ENCODE measurements at places on chromosomes 7 and 10.

DNA sequence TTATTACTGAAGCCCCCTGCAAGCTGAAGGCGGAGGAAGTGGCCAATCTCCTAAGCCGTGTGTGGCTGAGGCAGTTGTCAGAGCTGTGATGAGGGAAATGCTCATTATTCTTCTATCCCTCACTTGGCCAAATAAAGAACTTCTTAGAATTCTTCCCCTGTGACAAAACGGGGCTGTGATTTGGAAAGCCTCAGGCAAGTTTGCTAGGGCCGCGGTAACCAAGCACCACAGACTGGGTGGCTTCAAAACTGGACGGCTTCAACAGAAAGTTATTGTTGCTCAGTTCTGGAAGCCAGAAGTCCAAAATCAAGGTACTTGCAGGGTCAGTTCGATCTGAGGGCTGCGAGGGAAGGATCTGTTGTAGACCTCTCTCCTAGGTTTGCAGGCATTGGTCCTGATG, 72.3 kb upstream of the STEAP1B start:
- DNase-seq, result no peak

DNA sequence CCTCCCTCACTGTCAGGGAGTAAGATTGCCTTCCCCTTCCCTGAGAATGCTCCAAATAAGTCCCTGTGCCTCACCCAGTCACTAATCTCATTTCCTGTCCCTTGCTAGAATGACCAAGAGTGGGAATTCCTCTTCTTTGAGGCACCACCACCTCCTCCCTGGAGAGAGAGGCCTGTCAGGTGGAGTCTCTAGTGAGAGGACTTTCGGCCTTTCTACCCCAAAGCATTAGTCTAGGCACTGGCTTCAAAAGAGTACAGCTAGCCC, 145.0 kb downstream of the PTPN20 start:
- DNase-seq, result no peak

GRCh38 chr7:45939574-45939973, 18.5 kb upstream of the IGFBP3 start:
- no peak for DNase-seq

GRCh38 chr10:124127965-124128810, 34.8 kb upstream of the CHST15 start:
- no peak for DNase-seq

GRCh38 chr10:11058965-11059364, 41.3 kb downstream of the CELF2 start:
- DNase-seq, result no peak

DNA sequence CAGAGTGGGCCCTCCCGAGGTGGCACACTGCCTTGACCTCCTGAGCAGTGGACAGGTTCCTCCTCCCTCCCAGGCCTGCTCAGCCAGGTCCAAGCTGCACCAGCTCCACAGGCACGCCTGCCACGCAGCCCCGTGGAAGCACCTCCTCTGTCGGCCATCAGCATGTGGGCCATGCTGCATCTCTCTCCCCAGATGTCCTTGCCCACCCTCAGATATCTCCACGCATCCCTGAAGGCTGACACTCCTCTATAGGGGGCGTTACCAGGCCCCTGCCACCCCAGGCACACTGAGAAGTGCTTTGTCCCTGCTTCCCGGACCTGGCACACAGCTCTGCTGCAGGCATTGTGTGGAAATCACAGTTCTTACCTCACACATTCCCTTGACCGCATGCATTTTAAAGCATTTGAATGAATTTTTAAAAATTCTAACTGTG, 598.5 kb downstream of the SDK1 start:
- no peak for DNase-seq

- DNase-seq, result no peak
Measured at GRCh38 chr10:96794836-96795733, 37.0 kb upstream of the LCOR start.

DNA sequence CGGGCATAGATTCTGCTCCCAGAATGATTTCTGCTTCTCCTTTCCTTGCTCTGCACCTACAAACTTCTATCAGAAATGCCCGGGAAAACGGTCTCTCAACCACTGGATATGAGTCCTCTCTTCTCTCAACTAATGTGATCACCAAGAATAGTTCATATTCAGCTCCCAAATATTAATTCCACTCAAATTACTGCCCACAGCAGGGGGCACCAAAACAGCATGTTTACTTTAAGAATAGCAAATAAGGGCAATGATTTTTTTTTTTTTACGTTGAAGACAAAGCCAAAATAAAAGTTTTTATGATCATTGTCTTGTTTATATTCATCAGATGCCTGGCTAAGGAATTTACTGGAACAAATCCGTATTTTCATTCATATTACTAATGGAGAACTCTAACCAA, 94.9 kb upstream of the PRSS1 start:
- no peak for DNase-seq

DNA sequence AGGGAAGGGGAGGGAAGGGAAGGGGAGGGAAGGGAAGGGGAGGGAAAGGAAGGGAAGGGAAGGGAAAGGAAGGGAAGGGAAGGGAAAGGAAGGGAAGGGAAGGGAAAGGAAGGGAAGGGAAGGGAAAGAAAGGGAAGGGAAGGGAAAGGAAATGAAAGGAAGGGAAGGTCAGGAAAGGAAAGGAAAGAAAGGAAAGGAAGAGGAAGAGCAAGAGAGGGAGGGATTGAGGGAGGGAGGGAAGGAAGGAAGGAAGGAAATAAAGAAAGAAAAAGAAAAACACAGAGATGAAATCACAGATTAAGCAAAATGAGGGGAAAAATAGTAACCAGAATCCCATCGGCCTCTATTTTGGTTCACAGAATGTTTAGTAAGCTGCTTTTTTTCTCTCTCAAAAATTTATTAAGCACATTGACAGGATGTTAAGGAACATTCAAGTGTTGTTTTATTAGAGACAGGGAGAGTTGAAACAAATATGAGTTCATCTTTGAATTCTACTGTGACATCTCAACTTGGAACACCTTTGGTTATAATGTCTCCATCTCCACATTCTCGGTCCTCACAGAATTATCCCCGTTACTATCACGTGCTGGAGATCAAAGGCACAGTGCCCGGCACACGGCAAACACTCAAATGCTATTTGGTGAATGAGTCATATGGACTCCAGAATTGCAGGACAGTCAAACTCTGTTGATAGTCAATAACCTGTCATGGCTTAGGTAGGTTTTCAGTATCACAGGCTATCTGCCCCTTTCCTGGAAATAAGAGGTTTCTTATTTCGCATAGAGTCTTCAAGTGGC, 52.4 kb downstream of the ABCB1 start:
- no peak for DNase-seq

DNA sequence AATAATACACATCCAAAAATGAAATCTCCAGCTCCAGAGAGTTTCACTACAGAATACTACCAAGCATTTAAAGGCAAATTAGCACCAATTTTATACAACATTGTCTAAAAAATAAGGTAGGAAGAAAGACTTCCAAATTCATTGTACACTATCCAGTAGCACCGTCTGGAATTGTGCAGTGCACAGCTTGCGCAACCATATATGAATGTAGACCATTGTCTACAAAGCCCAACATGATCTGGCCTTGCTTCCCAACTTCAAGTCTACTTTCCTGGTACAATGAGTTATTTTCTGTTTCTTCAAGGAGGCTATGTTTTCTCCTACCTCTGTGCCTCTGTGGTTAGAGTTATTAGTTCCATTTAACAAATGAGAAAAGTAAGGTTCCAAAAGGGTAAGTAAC, 115.4 kb upstream of the FOXK1 start:
- DNase-seq, result no peak

DNA sequence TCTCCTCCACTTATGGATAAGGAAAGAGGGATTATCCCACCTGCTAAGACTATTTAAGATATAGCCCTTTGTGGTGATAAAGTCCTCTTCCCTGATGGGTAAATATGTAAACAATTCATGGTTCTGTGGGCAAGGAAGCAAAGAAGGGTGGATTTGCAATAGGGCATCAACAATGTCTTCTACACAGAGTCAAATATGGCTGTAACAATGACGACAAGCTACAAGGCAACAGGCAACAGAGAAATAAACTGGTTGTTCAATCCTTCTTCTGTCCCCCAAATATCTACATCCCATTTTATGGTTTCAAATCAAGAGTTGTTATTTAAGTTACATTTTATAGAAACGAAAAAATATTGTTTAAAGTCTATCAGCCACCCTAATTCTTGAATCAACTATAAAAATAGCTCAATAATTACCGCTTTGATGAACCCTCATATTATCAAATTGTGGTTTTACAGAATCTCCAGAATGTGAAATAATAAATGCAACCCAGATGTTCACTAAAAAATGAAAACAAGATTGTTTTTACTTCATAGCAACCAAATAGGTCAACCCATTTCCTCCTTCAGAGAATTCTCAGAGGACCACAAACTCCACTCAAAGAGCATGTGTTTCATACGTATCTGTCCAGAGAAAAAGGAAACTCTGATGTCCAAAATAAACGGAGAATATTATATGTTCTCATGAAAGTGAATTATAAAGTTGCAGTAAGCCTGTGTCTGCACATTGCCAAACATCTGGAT, 13.8 kb downstream of the CYTH3 start:
- DNase-seq, result no peak

DNA sequence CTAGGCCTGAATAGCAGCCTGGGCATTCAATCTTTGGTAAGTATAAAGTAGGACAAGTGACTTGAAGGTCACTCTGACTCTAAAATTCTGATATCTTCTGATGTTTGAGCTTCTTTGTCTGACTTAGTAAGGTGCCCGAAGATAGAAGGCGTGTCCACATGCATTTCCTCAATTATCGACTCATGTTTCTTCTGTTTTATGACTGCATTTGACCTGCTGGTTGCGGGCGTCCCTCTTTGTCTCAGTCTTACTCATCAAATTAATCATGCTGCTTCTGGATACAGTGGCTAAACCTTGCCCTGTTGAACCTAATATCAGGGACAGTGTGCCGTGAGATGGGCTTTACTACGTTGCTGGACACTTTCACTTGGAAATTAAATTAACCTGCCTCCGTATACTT, 534.1 kb downstream of the SDK1 start:
- DNase-seq, result no peak

DNA sequence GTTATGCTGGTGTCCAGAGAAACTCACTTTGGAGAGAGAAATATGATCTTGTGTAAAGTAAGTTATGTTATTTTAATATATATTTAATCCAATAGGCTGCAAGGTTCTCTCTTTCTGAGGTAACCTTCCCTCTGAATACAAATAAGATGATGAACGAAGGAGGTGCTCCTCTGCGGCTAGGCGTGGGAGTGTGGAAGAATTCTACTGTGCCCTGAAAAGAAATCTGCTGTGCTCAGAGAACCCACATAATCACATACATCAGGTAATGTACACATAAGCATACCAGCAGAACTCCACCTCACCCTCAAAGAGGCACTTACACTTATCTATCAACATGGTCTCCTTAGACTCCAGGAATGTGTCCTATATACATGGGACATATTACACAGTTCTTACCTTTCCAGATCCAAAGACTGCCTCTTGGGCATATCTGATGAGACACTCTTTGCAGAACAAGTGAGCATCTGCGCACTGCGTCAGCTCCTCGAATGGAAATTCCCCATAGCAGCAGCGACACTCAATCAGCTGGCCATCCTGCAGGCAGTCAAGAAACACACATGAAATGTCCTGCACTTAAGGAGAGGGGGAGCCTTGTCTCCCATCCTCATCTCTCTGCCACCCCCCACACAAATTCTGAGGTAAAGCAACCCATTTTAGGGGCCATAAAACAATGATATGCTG, 66.7 kb downstream of the RNF216 start:
- DNase-seq, result no peak

DNA sequence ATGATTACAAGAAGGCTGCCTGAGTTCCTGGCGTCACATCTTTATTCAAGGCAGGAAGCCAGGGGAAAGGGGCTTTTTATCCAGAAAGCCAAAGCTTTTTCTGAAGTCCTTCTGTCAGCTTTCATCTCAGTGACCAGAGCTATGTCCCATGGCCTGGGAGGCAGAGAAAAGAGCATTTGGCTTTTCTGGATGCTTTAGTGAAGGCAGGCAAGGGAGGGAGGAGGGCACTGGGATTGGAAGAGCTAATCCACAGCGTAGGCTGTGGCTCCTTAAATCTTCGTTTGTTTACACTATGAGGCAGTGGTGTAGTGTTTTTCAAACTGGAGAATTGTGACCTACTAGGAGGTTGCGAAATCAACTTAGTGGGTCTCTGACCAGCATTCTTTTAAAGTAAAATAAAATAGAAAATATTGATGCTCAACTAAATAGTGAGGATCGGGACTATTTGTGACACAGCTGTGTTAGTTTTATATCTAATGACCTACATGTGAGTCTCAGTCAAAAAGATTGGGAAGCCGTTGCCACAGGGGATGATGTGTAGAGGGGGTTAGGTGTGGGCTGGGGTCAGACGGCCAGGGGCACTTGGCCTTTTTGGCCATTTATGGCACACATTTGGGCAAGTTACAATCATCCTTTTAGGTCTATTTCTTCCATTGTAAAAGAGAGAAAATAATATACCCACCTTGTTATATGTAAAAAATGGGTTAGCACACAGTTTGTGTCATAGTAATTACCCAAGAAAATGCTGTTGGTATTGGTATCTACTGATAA, 14.1 kb downstream of the CRYGN start:
- DNase-seq, result no peak

GRCh38 chr7:138502023-138502767, 42.1 kb downstream of the TRIM24 start:
- no peak for DNase-seq

DNA sequence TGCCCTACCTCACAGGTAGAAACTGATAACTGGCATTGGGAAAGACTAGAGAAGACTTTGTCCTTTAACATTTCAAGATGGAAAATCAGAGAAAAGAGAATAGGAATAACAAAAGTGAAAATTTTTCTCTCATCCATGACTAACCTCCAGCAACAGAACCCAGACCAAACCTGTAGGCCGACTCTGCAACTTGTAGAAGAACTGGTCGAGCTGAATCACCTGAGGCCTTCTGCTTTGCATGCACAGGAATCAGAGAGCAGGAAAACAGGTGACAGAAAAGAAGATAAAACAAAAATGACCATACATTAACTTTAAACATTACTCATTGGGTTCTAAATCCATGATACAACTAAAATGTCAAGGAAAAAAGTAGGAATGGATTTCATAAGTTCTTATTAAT, 137.1 kb downstream of the SLC25A13 start:
- DNase-seq, result no peak

- no peak for DNase-seq
Measured at GRCh38 chr10:71213127-71213621, 804 bp downstream of the UNC5B start.
